GM12864 (cell line): ENCODE measurements at places on chromosomes 1 and 21.

DNA sequence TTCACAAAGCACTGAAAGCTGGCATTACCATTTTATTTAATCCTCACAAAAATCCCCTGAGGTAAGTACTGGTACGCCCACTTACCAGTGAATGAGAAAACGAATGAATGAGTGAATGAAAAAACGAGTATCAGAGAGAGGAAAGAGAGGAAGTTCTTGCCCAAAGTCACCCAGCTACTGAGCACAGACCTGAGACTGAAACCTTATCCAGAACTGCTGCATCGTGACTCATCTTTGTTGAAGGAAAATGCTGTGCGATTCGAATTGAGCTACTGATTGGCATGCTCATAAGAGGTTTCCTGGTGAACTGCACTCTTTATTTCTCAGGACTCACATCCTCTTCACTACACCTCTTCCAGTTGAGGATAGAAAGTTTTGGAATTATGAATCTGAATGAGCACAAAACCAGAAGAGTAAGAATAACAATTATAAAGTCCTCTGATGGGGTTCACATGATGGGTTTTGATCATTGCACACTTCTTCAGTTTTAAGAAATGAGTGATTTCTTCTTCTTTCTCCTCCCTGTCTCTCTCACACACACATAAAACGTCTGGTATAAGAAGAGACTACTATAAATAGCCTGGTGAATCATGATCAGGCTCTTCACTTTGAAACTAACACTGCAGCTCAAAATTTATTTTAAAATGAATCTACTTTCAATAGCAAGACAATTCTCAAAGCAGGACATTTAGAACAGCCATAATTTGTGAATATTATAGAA, 32.1 kb downstream of the IL12RB2 start:
- no peak for DNase-seq

DNA sequence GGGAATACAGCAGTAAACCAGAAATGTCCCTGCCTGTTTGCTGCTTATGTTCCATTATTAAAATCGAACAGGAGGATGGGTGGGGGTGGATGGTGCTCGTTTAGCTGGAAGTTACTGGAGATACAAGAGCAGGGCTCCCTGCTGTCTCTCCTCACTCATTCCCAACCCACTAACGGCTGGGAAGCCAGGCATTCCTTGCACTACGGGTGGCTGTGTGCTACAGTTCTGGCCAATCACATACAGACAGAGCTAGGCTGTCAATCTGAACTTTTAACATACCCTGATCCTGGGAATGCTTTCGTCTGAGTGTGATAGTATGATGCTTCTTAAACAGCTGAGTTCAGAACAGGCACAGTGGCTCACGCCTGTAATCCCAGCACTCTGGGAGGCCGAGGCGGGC, 7.0 kb downstream of the SIPA1L2 start:
- DNase-seq = no peak

- no peak for DNase-seq
Measured at GRCh38 chr21:44998621-44999427, 59.0 kb downstream of the SLX9 start.

- no peak for DNase-seq
Measured at GRCh38 chr1:64292399-64292798, 89.0 kb downstream of the UBE2U start.

DNA sequence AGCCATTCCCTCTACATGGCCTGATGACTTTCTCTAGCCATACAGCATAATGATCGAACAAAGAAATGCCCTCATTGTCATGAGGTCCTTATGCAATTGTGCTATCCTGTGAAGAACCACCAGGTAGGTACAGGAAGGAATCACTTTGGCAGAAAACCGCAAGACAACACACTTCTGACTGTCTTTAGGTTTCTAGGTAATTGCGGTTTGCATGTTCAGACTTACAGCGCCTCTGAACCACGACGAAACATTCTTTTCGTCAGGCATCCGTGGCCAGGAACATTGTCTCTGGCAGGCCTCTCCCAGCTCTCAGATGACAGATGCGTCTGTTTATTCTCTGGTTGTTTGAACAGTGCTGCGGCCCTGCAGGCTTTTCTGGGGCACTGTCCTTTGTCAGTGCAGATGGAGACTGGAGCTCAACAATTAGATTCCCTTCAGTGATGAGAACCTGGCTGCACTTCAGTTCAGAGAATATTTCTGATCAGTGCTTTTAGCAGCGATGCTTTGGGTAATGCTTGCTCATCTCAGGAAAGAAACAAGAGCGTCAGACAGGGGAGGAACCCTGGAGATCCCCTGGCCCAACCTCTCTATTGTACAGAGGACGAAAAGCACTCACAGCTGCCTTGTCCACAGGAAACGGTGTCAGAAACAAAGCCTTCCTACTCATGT, 63.4 kb downstream of the B3GALT5 start:
- DNase-seq = no peak

DNA sequence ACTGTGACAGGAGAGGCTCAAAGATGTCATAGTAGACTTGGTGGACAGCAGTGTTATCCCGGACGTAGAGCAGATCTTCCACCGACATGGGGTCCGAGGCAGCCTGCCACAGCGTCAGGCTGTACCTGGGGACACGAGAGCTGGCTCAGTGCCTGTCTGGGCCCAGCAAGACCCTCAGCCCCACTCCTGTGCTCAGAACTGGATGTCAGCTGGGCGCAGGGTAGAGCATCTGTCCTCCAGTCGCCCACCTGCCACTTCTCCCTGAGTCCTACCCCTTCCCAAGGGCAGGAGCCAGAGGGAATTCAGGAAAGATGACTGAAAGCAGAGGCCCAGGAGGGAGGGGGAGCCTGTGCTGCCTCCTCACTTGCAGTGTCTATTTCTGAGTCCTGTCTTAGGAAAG, 11.7 kb downstream of the FAM151A start:
- no peak for DNase-seq

DNA sequence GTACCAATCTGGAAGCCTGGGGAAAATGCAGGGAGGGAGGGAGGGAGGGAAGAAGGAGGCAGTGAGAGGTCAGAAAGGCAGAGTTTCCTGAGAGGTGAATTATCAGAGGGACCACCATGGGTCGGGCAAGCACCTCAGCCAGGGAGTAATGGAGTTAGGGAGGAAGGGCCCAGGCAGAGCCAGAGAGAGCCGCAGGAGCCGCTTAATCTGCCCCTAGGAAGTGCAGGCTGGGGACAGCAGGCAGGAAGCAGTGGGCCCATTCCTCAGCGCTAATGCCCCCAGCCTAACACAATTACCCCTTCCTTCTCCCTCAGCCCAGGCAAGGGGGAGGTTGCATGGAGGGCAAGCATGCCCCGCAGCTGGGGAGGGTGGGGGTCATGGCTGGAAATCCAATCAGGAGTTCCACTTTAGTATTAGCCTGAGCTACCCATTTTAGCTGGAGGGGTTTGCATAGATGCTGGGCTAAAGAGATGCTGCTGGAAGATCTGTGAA, 109.0 kb downstream of the TMEM53 start:
- no peak for DNase-seq

DNA sequence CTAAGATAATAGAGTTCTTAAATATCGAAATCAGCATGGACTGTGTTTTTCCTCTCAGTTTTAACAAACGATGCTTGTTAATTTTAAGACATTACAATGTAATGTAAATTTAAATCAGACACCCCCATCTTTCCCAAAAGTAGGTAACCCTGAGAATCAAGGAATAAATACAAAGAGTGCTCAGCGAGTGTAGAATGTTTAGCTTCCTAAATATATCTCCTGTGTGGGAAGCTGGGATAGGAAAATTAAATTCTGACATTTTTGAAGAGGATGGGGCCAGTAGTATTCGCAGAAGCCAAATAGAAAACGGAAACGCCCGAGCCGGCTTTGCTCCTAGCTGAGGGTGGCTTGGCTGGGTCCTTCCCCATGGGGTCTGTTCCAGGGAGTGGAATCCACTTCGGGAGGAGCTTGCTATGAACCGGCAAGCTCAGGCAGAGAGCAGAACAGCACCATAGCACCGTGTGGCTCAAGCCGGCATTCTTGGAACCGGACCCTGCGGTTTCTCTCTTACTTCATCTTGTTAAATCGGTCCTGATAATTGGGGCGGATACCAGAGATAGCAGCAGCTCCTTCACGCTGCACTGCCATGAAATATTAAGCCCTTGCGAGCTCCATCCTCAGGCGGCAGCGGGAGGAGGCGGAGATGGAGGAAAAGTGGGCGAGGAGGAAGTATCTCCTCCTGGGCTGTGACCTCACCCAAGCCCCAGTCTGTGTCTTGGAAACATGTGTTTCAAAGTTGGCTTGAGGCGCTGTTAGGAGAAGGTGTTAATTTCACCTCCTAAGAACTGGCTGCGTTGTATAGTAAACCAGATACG, 24.9 kb downstream of the MAP3K7CL start:
- no peak for DNase-seq

DNA sequence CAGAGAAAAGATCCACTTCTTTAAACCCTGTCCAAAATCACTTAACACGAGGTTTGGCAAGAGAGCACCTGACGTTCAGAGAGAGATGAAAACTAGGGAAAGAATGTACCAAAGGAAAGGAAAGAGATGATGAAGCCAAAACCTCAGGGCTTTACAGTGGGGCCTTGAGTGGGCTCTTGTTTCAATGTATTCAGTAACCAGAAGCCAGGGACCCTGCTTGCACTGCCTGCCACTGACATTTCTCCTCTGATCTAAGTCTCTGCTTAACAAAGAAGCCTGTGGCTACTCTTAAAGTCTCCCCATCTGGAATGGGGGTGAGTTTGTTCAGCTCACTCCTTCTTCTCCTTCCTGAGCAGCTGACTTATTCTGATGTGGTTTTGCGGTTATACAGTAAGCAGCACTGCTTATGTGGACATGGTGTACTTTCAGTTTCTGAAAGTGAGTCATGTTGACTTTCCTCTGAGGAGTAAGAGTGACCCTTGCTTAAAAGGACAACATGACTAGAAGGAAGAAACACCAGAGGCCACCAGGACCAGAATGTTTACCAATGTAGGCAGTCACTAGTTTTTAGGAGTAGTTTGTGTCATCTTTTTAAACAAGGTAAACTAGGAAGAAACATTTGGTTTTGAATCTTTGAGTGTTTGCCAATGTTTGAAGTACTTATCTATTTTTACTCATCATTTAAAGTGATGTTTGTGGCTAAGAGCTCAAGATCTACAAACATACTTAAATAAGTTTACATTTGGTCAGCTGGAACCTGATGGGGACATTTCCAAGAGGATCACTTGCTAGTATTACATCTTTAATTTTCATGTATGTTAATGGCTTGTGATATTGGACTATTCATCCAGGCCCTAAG, 87.4 kb downstream of the FASLG start:
- DNase-seq = peak; percentile 77

DNA sequence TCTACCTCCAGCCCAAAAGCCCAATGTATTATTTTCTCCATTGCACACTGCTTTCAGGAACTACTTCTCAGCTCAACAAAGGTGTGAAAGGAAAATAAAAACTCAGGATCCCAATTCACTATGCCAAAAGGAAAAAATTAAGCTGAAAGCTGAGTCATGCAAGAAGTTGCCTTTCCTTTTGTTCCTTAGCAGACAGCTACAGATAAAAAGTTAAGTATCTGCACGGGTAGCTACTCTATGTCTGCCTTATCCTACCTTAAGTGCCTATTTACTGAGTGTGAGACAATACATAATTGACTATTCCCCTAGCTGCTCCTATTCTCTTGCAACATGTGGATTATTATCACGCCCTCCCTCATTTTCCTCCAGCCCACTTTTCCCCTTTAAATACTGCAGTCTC, 84.1 kb downstream of the ADCY10 start:
- no peak for DNase-seq

- no peak for DNase-seq
Measured at GRCh38 chr1:167120899-167121298, 27.0 kb downstream of the STYXL2 start.
